Daoy (cell line): ENCODE measurements at places on chromosomes 4 and X. TPM values are rescaled to one million over a fixed set of nuclear protein-coding genes. Genes with fewer than 3 reads are reported as not detected.

- no peak for DNase-seq
These were observed 11.3 kb downstream of the PNCK start for GRCh38 chrX:153662266-153662665.

- no peak for DNase-seq
These were observed 410.6 kb downstream of the HNRNPD start for GRCh38 chr4:81963015-81963762.

GRCh38 chrX:129655547-129656249 lies 942 bp upstream of the APLN start:
- no peak for DNase-seq

- DNase-seq, result no peak
These were observed 311.4 kb upstream of the NDST4 start for GRCh38 chr4:115424852-115425251.

DNA sequence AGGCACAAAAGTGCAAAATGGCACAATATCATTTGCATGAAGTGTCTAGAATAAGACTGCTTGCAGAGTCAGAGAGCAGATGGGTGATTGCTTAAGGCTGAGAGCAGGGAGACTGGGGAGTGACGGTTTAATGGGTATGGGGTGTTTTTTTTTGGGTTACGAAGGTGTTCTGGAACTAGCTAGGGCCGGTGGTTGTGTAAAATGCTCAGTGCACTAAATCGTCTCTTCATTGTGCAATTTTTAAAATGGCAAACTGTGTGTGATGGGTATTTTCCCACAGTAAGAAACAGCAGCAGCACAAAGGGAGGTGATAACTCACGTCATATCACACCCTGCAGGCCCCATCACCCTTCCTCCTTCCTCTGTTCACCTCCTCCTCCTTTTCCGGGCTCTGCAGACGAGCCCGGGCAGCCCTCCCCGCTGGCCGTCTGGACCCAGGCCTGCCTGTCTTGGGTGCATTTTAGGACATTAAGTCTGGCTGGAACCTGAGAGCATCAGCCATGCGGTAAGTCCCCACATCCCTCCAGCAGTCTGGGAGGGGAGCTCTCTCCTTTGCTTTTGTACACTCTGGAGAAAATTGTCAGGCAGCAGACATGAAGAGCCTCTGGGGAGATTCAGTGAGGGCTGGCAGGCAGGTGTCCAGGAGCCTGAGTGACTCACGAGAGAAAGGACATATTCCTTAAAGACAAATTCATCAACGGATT lies 42.7 kb downstream of the ASMT start:
- peak; percentile 12 for DNase-seq

- DNase-seq, result no peak
These were observed 9.8 kb upstream of the GUCY1B1 start for GRCh38 chr4:155749041-155749440.

DNA sequence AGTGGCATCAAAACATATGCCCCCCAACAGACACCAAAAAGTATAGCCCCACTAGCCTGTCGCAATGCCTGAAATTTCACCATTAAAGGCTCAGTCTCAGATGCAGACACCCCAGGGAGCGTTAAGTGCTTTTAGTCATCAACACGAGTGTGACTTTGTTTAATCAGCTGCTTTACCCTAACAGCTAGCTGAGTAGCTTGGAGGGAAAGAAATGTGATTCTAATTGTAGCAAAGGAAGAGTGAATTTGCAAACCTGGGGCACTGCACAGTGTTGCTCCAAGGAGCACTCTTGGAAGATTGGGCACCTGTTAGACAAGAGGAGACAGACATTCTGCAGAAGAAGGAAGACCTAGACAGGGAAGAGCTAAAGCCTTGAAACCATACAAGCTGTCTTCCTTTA lies 145.1 kb downstream of the BEND2 start:
- DNase-seq, result peak; percentile 22

GRCh38 chr4:20126906-20127305 lies 124.8 kb upstream of the SLIT2 start:
- DNase-seq, result no peak

DNA sequence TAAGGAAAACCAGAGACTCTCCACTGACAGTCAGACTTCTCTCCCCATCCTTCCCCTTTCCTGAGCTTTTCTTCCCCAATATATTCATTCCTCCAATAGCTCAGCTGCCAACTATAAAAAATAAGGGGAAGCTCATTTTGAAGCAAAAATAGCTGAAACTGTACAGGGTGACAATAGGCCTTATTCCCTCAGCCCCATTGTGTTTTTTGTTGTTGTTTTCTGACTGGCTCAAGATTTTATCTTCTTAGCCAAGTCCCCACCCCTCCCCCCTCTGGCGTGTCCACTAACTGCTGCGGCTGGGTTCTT lies 26.2 kb downstream of the PRPS1 start:
- no peak for DNase-seq

- no peak for DNase-seq
These were observed 69.3 kb downstream of the ANKRD17 start for GRCh38 chr4:73189274-73189810.

DNA sequence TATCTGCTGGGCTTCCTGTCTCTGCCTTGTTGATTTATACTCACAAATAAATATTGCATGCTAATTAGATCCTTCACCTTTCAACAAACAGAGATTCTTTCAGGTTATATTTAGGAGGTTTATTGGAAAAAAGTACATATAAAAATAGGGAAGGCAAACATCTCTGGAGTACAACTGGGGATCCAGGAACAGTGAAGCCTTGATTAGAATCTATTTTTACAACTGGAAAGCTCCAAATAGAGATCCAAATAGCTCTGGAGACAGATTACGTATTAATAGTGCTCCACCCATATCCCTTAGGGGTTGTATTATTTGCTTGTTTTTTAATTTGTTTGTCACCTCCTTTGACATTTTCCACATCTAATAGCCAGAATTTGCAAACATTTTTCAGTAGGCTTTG lies 46.9 kb upstream of the MAP9 start:
- no peak for DNase-seq

- no peak for DNase-seq
These were observed 17.9 kb downstream of the COQ2 start for GRCh38 chr4:83266689-83267088.

DNA sequence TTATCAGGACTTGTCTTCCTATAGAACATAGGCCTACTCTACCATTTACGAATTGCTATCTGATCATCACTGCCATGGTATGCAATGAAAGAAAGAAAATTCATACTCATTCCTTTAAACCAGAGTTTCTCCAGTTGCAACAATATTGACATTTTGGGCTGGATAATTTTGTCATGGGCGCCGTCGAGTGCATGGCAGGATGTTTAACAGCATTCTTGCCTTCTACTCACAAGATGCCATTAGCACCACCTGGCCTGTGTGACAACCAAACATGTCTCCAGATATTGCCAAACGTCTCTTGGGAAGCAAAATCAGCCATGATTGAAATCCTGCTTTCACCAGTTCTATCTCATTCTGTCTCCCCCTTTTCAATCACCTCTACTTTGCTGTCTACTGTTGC lies 63.6 kb upstream of the ARHGAP24 start:
- no peak for DNase-seq

GRCh38 chr4:43112139-43112538 lies 219.6 kb downstream of the GRXCR1 start:
- no peak for DNase-seq

DNA sequence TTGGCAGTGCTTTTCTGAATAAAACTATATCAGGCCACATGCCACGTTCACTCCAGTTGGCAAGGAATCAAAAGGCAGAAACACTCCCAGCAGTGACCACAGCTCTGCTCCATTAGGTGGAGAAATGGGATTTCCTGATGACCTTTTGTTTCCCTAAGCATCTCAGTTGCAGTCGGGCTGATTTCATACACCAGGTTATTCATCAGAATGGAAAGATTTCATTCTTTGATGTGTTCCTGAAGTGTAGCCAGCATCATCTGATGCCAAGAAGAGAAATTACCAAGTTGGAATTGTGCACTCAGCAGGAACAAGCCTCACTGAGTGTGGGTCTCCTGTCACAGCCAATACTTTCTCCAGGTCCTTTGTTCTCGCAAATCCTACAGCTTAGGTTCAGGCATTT lies 193.7 kb downstream of the SPATA18 start:
- DNase-seq, result no peak

DNA sequence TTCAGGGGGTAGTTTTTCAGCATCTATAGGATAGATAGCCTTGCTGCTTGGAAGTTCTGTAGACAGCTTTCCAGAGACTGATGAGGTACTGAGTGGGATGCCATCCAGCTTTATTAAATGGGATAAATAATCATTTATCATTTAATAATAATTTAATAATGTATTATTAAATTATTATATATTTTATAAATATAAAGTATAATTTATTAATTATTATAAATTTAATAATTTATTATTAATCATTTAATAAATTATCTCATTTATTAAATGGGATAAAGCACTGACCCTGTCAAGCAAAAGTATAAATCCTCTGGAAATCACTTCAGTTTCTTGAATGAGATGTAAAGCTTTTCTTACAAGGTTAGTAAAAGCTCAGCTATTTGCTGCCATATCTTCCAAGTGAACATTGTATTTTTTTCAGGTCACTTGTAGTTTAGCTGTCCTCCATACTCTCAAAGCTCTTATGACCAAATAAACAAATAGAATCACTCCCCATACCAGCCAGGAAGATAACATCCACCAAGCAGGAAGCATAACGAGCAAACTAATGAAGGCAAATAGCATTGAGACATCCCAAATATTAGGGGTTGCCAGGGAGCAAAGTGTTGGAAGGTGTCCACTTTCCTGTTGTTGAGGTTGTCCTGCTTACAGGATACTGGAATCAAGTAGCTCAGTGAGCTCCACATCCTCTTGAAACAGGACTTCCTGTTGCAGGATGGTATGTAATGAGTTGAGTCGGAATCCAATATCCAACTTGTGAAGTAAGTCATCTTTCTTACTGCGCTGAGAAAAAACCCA lies 88.9 kb downstream of the ZNF674 start:
- no peak for DNase-seq

- DNase-seq, result no peak
These were observed 96.6 kb upstream of the BANK1 start for GRCh38 chr4:101693842-101694398.

GRCh38 chr4:72828864-72829263 lies 240.7 kb downstream of the COX18 start:
- DNase-seq, result no peak

GRCh38 chrX:31213941-31214340 lies 142.1 kb upstream of the FTHL17 start:
- DNase-seq, result no peak

DNA sequence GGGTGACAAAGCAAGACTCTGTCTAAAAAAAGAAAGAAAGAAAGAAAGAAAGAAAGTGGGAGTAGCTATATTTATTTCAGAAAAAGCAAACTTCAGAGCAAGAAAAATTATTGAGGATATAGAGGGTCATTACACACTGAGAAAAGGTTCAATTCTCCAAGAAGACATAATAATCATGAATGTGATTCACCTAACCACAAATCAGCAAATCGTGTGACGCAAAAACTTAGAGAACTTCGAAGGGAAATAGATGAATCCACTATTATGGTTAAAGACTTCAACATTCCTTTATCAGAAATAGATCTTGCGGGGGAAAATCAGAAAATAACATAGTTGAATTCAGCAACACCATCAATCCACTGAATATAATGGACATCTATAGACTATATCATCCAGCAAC lies 219.3 kb upstream of the LDB2 start:
- DNase-seq, result no peak

DNA sequence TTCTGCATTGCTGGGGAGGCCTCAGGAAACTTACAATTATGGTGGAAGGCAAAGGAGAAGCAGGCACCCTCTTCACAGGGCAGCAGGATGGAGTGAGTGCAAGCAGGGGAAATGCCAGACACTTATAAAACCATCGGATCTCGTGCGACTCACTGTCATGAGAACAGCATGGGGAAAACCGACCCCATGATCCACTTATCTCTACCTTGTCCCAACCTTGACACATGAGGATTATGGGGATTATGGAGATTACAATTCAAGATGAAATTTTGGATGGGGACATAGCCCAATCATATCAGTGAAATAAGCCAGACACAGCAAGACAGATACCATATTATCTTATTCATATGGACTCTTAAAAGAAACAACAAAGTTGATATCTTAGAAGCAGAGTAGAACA lies 134.9 kb downstream of the C4orf33 start:
- no peak for DNase-seq

- no peak for DNase-seq
These were observed 89.4 kb downstream of the AMMECR1 start for GRCh38 chrX:110228453-110228852.

Gene SLC2A9
- total RNA-seq, result 1.2 TPM in 1 of 2 replicates, not detected in the other

Gene GPC4
- 1.3 and 2.5 TPM in 2 replicates for total RNA-seq

Gene ATP2B3
- total RNA-seq, result not detected in 2 replicates

Gene ACE2
- total RNA-seq, result 1.3 TPM in 1 of 2 replicates, not detected in the other

Gene GATB
- 16.2 and 16.4 TPM in 2 replicates for total RNA-seq

Gene HELT
- not detected in 2 replicates for total RNA-seq

Gene XK
- total RNA-seq, result 1.7 and 2.0 TPM in 2 replicates

Gene ADAM29
- total RNA-seq, result not detected in 2 replicates

Gene ARAP2
- total RNA-seq, result 0.97 and 24.1 TPM in 2 replicates

Gene AR
- 0.06 and 0.29 TPM in 2 replicates for total RNA-seq

Gene INTS6L
- 4.0 and 5.6 TPM in 2 replicates for total RNA-seq

Gene FAM9B
- total RNA-seq, result not detected in 2 replicates

Gene PDE5A
- total RNA-seq, result 8.3 and 12.8 TPM in 2 replicates

Gene CCDC160
- total RNA-seq, result not detected in 2 replicates

Gene SH3TC1
- 10.1 and 19.9 TPM in 2 replicates for total RNA-seq

Gene WDR17
- total RNA-seq, result 4.2 and 6.6 TPM in 2 replicates

Gene C4orf17
- not detected in 2 replicates for total RNA-seq

Gene KLB
- total RNA-seq, result not detected in 2 replicates

Gene PNMA6A
- 1.6 and 3.4 TPM in 2 replicates for total RNA-seq

Gene CACNA1F
- total RNA-seq, result not detected in 2 replicates

Gene PRKX
- 5.7 and 11.8 TPM in 2 replicates for total RNA-seq
